ENCODE measurements at places on chromosomes 2 and 18. TPM values are rescaled to one million over a fixed set of nuclear protein-coding genes. Genes with fewer than 3 reads are reported as not detected.
A peak's percentile ranks its signal among the peaks of the same experiment; 100 is the strongest.

Gene PLEK
- total RNA-seq: not detected

Gene VWC2L
- not detected for total RNA-seq

DNA sequence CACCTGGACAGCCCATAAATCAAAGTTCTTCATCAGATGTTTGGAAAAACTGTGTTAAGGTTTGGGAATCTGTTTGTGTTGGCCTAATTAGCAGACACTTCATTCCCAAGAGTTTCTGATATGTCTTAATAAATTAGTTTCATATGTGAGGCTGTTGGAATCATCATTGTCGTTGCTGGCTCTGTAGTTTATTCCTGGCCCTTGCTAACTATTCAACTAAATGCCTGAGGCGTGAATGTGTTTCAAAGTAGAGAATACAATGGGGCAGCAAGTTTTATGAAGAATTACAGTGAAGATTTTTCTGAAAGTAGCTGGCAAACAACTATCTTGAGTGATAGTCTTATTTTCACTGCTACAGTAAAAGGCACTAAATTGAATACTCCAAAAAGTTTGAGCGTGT is 141.1 kb downstream of the PARD3B start:
- no peak for DNase-seq

DNA sequence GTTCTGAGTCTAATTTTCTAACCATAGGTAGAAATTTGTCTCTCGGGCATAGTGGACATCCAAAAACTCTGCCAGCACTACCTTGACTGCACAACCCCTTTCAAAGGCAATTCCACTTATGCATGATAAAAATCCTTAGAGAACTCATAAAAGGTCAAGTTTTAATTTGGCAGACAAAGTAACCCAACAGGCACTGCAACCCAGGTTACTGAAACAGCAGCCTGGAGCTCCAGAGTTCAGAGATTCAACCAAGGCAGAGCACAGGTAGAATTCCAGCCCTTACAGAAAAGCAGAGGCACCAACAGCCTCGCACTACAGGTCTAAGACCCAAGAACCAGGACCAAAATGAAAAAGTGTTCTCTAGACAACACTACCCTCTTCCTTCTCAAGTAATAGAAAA is 1.8 kb downstream of the DTNB start:
- no peak for DNase-seq

GRCh38 chr2:44155666-44156446 is 12.8 kb upstream of the PPM1B start:
- DNase-seq: peak; percentile 73

Gene NCL
- total RNA-seq: 217 TPM

- DNase-seq: no peak
Measured at GRCh38 chr2:239769554-239770245, 255.4 kb downstream of the NDUFA10 start.

DNA sequence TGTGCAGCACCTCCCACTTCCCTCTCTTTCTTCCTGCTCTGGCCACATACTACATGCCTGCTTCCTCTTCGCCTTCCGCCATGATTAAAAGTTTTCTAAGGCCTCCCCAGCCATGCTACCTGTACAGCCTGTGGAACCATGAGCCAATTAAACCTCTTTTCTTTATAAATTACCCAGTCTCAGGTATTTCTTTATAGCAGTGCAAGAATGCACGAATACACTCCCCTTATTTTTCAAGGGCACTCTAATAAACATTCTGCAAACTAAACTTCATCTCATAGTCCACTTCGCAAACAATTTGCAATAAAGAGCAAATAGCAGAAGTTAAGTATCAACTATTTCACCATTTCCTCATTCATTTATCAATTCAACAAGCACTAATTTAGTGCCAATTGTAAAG is 351.3 kb downstream of the PID1 start:
- DNase-seq: no peak
